ENCODE measurements at places on chromosomes 5 and 9.

DNA sequence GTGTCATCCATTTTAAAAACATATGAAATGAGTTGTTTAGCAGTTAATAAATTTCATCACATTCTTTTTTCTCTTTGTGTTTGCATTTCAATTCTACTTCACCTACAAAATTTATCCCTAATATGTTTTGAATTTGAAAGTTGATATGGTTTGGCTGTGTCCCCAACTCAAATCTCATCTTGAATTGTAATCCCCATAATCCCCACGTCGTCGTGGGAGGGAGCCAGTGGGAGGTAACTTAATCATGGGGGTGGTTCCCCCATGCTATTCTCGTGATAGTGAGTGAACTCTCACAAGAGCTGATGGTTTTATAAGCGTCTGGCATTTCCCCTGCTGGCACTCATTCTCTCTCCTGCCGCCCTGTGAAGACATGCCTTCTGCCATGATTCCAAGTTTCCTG is 200.1 kb downstream of the EPB41L4A start:
- no peak for DNase-seq

- peak; percentile 13 for DNase-seq
These were observed at the start of gene PSD2 for GRCh38 chr5:139795074-139796001. TSS of gene PSD2 (plus strand) at chr5:139795808. CDS start at chr5:139809441, 13,633 bp downstream.

- DNase-seq = peak; percentile 55
These were observed 526 bp upstream of the GALNT10 start for GRCh38 chr5:154189819-154190594.

GRCh38 chr5:135468541-135468940 is 16.4 kb upstream of the TIFAB start:
- DNase-seq = no peak

DNA sequence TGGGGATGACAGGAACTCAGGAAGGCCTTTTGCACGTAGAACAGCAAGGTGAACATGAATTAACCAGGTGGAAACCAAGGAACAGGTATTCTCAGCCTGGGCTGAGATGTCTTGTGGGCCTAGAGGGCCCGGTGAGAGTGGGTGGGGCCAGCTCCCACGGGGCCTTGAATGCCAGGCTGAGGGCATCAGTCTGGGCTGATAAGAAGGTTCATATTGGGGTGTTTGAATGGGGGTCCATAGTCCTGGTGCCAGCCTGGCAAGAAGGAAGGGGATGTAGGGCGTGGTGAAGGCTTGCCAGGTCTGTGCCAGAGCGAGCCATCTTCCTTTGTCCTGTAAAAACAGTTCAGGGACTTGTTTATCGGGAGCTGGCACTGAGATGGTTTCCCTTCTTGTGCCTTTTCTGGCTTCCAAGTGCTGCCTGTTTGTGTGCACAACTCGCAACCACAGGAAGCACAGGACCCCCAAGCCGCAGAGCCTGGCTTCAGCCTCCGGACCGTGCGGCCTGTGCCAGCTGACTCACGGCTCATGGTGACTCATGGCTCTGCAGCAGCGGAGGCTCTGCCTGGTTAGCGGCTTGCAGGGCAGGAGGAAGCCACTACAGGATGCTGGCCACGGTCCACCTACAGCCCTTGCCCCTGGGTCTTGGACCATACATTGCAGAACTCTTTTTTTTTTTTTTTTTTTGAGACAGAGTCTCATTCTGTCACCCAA is 2.4 kb downstream of the CARD19 start:
- peak; percentile 41 for DNase-seq

GRCh38 chr5:173973616-173973969 is 15.4 kb upstream of the C5orf47 start:
- DNase-seq = peak; percentile 6

- no peak for DNase-seq
These were observed 77.4 kb downstream of the C7 start for GRCh38 chr5:40986666-40987065.

GRCh38 chr9:125428060-125428901 is 166.7 kb downstream of the GAPVD1 start:
- DNase-seq = peak; percentile 67

- no peak for DNase-seq
These were observed 25.4 kb downstream of the EXOC3 start for GRCh38 chr5:468401-468800.

DNA sequence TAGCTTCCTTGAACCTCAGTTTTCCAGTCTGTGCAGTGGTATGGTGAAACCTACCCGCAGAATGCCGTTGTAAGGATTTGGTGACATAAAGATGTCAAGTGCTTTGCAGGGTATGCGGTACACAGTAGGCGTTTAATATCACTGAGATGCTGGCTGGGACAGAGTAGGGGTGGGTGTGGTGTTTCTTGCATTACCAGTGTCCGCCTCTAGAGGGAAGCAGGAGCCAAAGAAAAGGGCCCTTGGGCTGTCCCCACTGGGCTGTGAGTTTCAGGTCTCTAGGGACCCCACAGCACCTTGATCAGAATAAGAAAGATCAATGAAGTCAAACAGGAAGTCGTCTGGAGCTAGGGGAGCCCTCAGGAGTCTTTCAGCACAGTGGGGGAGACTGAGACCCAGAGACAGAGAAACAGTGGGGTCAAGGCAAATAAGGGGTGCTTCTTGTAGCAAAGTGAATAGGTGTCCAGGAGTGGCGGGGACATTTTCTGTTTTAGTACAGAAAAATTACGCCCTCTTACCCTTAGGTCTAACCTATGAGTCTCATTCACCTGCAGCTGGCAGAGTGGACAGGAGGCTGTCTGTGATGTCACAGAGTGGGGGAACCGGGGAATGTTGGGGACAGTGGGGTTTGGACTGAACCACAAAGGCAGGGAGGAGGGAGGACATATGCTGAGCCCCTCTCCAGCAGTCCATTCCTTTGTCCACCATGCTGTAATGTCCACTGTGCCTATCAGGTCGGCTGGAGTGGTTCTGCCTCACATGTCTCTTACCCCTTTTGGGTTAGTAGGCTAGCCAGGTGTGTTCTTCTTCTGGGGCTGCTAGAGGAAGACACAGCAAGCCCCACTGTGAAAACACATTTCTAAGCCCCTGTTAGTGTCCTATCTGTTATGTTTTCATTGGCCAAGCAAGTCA is 4.7 kb upstream of the TEX53 start:
- peak; percentile 26 for DNase-seq

GRCh38 chr9:69131682-69132081 is 42.4 kb upstream of the TJP2 start:
- DNase-seq = no peak

DNA sequence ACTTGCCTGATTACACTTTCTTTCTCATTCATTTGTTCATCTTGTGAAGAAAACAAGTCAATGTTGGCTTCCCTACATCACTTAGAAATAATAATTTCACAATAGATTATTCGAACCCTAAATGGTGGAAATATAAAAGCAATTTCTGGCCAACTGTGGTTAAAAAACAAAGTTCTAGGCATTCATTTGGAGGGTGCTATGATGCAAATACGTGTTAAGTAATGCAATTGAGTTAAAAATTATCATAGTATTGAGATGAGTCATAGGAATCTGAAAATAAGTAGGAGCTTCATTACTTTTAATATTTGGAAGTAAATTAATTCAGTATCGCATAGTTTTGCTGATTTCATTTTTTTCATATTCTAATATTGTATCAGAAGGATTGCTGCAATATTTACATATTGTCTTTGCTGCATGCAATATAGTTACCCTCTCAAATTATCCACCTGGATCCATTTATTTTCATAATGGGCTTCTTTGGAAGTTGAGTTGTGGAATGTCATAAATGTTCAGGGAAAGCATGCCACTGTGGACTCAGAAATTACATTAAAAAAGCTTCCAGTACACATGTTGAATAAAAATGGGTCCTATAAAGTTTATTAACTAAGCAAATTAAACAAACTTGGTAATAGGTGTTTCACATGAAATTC is 647.7 kb upstream of the WWC1 start:
- DNase-seq = no peak

DNA sequence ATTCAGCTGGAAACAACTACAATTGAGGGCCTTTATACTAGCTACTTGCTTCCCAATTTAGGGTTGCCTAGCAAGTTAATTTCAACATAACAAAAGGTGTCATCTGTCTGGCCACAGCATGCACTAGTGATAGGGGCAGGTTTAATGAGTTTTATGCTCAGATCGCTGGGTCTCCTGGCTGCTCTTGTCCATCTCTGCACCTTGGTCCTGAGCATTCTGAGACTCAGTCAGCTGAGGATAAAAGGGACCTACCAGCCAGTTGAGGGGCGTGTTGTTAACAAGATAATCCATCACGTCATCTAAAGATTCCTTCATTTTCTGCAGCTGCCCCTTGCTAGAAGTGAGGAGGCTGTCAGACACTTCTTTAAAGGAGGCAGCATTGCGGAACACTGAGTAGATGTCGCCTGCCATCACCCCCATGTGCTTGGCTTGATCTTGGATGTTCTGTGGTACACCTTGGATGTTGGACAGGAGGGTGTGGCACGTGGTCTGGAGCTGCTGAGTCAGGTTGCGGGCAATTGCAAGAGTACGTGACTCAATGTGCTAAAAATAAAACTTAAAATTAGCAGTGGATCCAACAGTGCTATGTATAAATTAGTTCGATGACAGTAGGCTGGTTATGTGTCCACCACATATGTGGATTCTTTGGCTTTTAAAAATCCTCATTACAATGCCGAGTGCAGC is 11.0 kb downstream of the PLIN2 start:
- no peak for DNase-seq

DNA sequence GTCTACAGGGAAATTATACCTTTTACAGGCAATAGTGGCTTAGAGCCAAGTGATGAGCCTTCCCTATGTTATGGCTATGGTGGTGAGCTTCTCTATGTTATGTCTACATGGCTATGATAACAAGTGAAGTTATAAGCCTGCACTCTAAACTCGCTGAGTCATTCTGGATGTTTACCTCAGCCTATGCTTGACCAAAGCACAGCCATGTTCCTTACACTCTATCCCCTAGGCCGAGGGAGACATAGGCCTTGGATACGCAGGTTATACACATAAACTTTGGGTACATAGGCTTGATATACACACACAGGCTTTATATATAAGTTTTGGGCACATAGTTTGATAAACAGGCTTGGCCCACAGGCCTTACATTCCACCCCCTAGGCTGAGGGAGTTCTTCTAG is 13.8 kb downstream of the DMAC1 start:
- DNase-seq = no peak

- DNase-seq = no peak
These were observed 193.8 kb downstream of the C9orf50 start for GRCh38 chr9:129427149-129427548.

GRCh38 chr9:68500457-68501381 is 40.0 kb downstream of the TMEM252 start:
- peak; percentile 77 for DNase-seq

DNA sequence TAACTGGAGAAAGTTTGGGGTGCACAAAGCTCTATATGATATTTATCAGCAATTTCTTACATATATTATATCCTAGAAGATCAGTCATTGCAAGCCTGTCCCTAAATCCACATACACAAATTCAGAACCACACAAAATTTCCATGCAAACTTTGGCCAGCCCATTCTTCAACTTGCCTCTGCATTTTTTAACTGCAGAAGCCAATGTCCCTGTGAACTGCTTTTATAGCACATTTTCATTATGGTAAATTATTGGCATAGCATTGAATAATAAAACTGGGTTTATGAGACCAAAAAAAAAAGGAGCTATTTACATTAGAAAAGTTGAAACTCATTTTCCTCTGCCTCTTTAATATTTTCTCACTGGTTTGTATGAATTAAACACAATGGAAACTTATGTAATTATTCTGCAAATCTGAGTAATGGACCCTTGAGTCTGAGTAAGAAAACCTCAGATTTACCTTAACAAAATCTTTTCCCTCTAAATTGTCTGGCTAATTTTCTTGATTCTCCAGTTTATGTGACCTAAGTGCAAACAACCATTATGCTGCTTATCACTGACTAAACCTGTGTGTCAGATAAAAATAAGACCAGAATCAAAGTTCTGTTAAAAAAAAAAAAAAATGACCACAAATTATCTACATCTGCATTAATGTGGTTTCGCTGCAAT is 398.9 kb downstream of the EFNA5 start:
- no peak for DNase-seq

DNA sequence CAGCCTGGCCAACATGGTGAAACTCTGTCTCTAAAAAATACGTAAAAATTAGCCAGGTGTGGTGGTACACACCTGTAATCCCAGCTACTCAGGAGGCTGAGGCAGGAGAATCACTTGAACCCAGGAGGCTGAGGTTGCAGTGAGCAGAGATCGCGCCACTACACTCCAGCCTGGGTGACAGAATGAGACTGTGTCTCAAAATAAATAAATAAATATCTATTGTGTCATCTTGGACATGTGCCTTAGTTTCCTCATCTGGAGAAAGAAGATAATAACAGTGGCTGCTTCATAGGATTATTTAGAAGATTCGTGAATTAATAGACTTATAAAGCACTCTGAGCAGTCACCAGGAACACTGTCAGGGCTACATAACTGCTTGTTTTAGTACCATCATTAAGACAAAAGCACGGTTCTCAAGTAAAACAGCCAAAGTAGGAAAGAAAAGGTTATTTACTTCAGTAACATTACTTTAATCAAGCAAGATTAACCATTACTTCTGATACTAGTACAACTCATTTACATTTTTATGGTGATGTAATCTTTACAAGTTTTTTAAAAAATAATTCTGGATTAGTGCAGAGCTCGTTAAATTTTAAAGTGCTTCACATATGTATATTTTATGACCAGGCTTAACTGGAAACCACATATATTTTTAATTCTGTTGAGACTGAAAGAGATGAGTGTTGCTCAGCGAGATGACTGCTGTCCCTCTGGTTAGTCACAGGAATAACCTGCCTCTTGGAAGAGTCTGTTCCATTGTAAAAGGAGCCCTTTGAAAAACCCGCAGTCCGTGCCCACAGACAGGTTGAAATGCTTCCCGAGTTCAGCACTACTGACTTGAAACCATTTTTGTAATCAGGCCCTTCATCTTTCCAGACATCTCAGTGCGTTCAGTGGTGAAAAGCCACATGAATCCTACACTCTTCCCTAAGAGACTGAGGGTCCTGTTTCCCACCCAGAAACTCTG is 36.7 kb downstream of the ANKH start:
- no peak for DNase-seq

- no peak for DNase-seq
These were observed 2.4 kb upstream of the TOR1A start for GRCh38 chr9:129826344-129826743.

GRCh38 chr5:3639175-3639574 is 43.5 kb downstream of the IRX1 start:
- no peak for DNase-seq

GRCh38 chr9:98310752-98311392 is 55.4 kb upstream of the TBC1D2 start:
- no peak for DNase-seq

DNA sequence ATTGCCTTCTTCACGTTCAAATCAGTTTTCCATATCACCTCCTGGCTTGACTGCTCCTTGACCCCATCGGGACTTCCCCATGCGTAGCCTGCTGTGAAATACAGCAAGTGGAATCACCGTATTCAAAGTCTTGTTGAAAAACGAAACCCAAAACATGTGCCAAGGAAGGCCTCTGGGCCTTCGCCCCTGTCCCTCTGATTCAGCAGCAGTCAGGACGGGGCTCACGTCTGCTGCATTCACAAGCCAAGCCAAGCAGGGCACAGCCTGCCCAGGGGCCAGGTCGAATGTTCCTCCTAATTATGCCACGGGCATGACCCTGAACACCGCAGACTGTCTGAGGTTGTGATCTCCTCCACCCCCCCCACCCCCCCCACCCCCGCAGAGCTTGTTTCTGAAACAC is 960 bp upstream of the CTNND2 start:
- no peak for DNase-seq

- no peak for DNase-seq
These were observed 59.1 kb downstream of the GTF3C4 start for GRCh38 chr9:132729235-132729890.

GRCh38 chr5:95884511-95884910 is 62.0 kb upstream of the GLRX start:
- DNase-seq = no peak

- no peak for DNase-seq
These were observed 407.9 kb upstream of the CYLC2 start for GRCh38 chr9:102587281-102587680.

GRCh38 chr5:166716856-166717492 is 1574.5 kb upstream of the WWC1 start:
- DNase-seq = no peak
